Activated CD4-positive, alpha-beta T cell treated with anti-CD3 and anti-CD28 coated beads for 36 hours (primary cell): ENCODE measurements at places on chromosomes 7 and 10. TPM values are rescaled to one million over a fixed set of nuclear protein-coding genes. Genes with fewer than 3 reads are reported as not detected.

Gene TRA2A
- 143 TPM for total RNA-seq

DNA sequence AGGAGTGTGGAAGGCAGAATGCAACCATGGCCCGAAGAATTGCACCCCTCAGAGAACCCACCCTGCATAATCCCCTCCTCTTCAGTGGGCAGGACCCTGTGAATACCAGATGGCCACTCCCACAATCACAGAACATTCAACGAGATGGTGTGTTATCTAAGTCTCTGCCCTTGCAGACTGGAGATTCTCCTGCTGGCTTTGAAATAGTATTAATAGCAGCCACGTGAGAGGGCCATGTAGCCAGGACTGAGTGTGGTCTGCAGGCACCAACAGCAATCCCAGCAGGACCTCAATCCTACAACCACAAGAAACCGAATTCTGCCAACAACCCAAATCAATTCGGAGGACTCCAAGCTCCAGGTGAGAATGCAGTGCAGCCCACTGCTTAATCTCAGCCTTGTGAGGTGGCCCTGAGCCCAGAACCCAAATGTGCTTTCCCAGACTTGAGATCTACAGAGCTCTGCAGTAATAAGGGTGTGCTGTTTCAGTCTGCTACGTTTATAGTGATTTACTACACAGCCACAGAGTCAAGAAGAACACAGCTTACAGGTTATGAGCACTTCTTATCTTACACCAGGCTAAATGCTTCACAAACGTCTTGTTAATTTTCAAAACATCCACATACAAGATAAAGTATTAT lies 72.1 kb downstream of the VOPP1 start:
- peaks cover 44% of the 10 kb centered on the region for H3K4me1 ChIP-seq
- H3K27me3 ChIP-seq: no peaks in the 10 kb centered on the region
- DNase-seq: no peak

Gene SFTPA1
- total RNA-seq: not detected

Gene ABCC2
- 1.6 TPM for total RNA-seq

DNA sequence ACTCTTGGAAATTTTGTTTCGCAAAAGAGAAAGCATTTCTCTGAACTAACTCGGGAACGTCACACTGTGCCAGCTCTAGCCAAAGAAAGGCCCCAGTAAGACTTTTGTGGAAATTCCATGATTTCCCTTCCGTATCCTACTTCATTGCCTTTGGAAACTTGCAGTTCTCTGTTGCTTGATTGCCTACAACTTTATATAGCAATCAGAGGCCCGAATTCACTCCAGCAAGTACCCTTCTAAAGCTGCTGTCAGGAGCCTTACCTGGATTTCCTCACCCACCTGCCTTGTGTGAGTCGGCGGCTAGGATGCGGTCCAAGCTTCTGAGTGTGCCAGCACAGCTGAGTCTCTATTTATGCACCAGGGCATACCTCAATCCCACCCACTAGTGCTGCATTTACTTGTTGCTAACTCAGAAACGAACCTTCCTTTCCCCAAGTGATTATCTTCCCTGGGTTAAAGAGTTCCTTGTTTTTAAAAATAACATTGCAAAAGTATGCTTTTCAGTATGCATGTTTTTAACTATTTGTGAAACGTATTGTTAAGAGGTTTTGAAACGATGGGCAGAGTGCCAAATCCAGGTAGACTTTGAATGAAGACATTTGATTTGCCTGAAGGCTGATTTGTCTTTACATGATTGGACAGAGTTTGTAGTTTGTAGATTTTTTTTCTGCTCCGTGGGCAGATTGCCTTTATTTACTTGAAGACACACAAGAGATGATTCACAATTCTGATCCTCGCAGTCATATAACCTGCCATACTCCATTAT lies at the start of gene AGR2:
TSS of gene AGR2 (minus strand) at position 326 of the 766 bp plus-strand sequence. CDS start 3,203 bp downstream, outside the sequence.
- peaks cover 8% of the 10 kb centered on the region for H3K27me3 ChIP-seq
- DNase-seq: no peak
- no peaks in the 10 kb centered on the region for H3K4me1 ChIP-seq
- no peaks in the 10 kb centered on the region for H3K36me3 ChIP-seq
- no peak within 1 kb of the TSS for H3K27ac ChIP-seq

DNA sequence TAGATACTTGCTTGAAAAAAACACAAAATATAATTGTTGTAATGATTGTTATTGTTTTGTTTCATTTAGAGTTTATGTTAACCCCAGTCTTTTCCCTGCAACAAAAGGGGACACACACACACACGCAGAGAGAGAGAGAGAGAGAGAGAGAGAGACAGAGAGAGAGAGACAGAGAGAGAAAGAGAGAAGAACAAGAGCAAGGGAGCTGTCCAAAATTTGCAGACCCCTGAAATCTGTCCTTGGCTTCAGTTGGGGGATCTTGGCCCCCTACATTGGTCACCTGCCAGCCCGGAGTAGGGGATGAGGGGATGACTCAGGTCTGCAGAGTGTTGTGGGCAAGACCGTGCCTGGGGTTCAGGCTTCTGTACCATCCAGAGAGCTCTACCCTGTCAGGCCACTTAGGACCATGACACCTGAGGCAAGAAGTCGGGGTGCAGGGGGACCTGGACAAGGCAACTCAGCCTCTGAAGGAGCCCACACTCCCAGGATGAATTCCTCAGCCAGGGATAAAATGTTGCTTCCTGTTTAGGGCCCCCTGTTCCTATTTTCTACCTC lies 73.1 kb downstream of the RAMP3 start:
- H3K27me3 ChIP-seq: peaks cover 22% of the 10 kb centered on the region
- H3K36me3 ChIP-seq: no peaks in the 10 kb centered on the region
- DNase-seq: no peak

GRCh38 chr7:108329514-108329913 lies 126.7 kb downstream of the NRCAM start:
- H3K4me1 ChIP-seq: no peaks in the 10 kb centered on the region
- peaks cover 3% of the 10 kb centered on the region for H3K27me3 ChIP-seq
- no peaks in the 10 kb centered on the region for H3K36me3 ChIP-seq

Gene NPY4R2
- total RNA-seq: not detected

- H3K27me3 ChIP-seq: peaks cover 41% of the 10 kb centered on the region
- peak overlapping the region; percentile 58 for H3K4me3 ChIP-seq
- no peaks in the 10 kb centered on the region for H3K36me3 ChIP-seq
These were observed 777 bp downstream of the BICC1 start for GRCh38 chr10:58513188-58514110.

GRCh38 chr7:85554236-85555178 lies 367.7 kb upstream of the SEMA3D start:
- no peaks in the 10 kb centered on the region for H3K4me1 ChIP-seq
- H3K36me3 ChIP-seq: no peaks in the 10 kb centered on the region
- no peak overlapping the region for H3K4me3 ChIP-seq
- no peaks in the 10 kb centered on the region for H3K27me3 ChIP-seq

Gene HOXA2
- not detected for total RNA-seq

Gene TMEM229A
- total RNA-seq: not detected

GRCh38 chr7:42685911-42686310 lies 226.0 kb downstream of the C7orf25 start:
- no peaks in the 10 kb centered on the region for H3K36me3 ChIP-seq
- no peak overlapping the region for H3K4me3 ChIP-seq
- H3K27me3 ChIP-seq: peaks cover 13% of the 10 kb centered on the region
- no peaks in the 10 kb centered on the region for H3K4me1 ChIP-seq
- DNase-seq: no peak

DNA sequence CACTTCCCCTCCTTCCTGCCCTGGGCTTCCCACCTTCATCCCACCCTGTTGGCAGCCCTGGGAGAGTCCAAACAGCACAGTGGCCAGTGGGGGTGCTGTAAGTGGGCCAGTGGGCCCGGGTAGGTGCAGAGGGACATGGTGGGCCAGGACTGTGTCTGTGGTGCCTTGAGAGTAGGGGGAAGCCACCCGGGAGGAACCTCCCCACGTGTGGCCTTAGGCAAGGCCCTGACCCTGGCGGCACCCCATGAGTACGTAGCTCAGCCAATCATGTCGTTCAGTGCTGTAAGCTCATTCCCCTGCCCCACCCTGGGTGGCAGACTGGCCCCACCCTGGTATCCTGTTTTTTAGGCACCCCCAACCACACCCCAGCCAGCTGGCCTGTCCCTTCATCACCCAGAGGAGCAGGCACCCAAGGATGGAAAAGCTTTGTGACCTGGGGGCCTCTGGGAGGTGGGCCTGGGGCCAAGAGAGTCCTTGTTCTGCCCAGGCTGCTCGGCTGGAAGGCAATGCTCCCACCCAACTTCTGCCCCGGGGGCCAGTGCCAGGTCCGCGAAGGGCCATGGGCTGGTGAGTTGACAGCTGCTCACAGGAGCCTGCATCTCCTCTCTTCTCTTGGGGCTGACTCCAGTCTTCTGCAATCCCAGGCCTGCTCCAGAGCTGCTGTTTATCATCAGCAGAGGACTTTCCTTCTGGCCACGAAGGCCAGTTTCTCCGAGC lies 41.6 kb downstream of the TSPAN15 start:
- H3K27ac ChIP-seq: no peak overlapping the region
- DNase-seq: no peak
- H3K36me3 ChIP-seq: no peaks in the 10 kb centered on the region
- H3K27me3 ChIP-seq: no peaks in the 10 kb centered on the region
- peaks cover under 1% of the 10 kb centered on the region for H3K4me1 ChIP-seq

Gene INHBA
- total RNA-seq: not detected

Gene KCNIP2
- 2.8 TPM for total RNA-seq

Gene UPK3B
- total RNA-seq: 1.1 TPM

Gene HOXA4
- total RNA-seq: 0.25 TPM

Gene NRAP
- not detected for total RNA-seq

- peak overlapping the region; percentile 47 for H3K27ac ChIP-seq
- no peak overlapping the region for H3K4me3 ChIP-seq
These were observed 7.7 kb upstream of the GSTO1 start for GRCh38 chr10:104246976-104247375.

DNA sequence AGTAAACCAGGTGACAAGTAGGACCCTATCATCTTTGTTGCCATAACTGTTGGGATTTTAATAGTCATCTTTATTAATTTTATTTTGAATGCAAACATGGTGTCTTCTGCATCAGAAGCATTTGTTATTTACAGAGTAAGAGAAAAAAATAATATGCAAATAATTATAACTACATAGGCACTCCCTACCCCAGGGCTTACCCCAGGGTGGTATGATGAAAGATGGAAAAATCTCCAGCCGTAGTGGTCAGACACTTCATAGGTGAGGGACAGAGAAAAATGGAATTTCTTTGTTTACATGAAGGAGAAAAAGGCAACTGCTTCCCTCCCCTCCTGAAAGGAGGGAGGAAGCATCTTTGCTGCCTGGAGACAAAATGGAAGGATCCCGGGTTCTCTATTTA lies 29.7 kb downstream of the STOX1 start:
- H3K27me3 ChIP-seq: peaks cover 2% of the 10 kb centered on the region
- H3K4me3 ChIP-seq: no peak overlapping the region
- no peak overlapping the region for H3K27ac ChIP-seq
- peaks cover 9% of the 10 kb centered on the region for H3K36me3 ChIP-seq

- H3K4me1 ChIP-seq: no peaks in the 10 kb centered on the region
- H3K27me3 ChIP-seq: peaks cover 10% of the 10 kb centered on the region
- H3K27ac ChIP-seq: no peak overlapping the region
These were observed 75.4 kb upstream of the PPP1R3C start for GRCh38 chr10:91708174-91708861.

- no peaks in the 10 kb centered on the region for H3K27me3 ChIP-seq
- DNase-seq: no peak
- peaks cover 28% of the 10 kb centered on the region for H3K4me1 ChIP-seq
- H3K36me3 ChIP-seq: no peaks in the 10 kb centered on the region
- H3K4me3 ChIP-seq: no peak overlapping the region
These were observed 67.9 kb downstream of the RGS10 start for GRCh38 chr10:119474606-119475005.

GRCh38 chr7:47693216-47693615 lies 111.3 kb upstream of the TNS3 start:
- no peak for DNase-seq
- H3K27ac ChIP-seq: no peak overlapping the region
- no peak overlapping the region for H3K4me3 ChIP-seq
- no peaks in the 10 kb centered on the region for H3K4me1 ChIP-seq

- H3K4me3 ChIP-seq: no peak overlapping the region
- H3K27ac ChIP-seq: no peak overlapping the region
- no peaks in the 10 kb centered on the region for H3K4me1 ChIP-seq
- peaks cover 2% of the 10 kb centered on the region for H3K27me3 ChIP-seq
- no peak for DNase-seq
These were observed 35.0 kb downstream of the ARMC3 start for GRCh38 chr10:22962817-22963216.

Gene RHOBTB1
- 0.04 TPM for total RNA-seq

GRCh38 chr7:155234158-155234492 lies 63.6 kb upstream of the INSIG1 start:
- no peak overlapping the region for H3K27ac ChIP-seq
- no peak overlapping the region for H3K4me3 ChIP-seq
- no peaks in the 10 kb centered on the region for H3K36me3 ChIP-seq
- DNase-seq: no peak
- no peaks in the 10 kb centered on the region for H3K4me1 ChIP-seq

Gene PNLIPRP2
- not detected for total RNA-seq

DNA sequence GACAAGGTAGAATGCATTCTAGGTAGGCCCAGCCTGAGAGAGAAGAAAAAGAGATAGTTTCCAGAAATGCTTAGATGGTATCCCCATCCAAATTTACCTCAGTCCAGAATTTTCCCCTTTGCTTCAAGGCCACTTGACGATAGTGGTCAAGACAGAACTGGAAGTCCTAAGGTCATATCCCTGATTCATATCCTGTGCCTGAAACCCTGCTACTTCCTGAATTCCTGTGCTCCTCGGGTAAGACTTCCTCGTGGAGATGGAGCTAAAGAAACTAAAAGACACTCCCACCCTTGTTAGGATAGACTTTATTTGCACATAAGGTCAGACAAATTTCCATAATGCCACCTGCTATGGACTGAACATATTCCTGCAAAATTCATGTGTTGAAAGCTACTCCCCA lies 175.9 kb downstream of the EVX1 start:
- no peak overlapping the region for H3K27ac ChIP-seq
- DNase-seq: no peak
- no peak overlapping the region for H3K4me3 ChIP-seq
- H3K4me1 ChIP-seq: no peaks in the 10 kb centered on the region

DNA sequence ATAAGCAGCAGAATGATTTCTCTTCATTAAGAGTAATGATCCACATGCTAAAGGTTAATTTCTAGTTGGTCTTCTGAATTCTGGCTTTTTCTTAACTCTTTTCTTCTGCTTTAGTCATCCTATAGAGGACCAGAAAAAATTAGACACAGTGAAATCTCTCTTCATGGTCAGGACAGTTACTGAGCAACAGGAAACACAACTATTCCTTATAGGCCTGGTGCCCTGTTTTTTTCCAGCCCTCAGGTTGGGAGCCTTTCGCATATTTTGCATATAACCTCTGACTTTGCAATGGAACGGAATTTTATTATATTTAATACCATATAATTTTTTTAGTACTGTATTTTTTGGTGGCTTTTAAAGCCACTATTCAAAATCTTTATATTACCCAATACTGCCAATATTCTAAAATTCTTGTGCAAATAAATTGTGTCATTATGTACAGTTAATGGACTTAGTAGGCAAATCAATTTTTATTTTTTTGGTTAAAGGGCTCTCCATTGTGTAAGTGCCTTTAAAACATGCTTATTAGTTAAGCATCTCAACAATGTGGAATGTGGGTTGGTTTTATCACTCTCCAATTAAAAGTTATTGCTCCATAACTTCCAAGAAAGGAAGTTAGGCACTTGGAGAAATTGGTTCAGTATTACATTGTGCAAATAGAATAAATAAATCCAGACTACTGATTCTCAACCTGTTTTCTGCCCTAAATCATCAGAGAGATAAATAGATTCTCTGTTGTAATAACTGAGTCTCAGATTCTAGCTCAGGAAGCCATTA lies 22.5 kb downstream of the ARL4A start:
- no peak overlapping the region for H3K27ac ChIP-seq
- H3K4me3 ChIP-seq: no peak overlapping the region
- DNase-seq: no peak
- H3K36me3 ChIP-seq: no peaks in the 10 kb centered on the region
